NCI-H1417 (cell line): ENCODE measurements at places on chromosomes 3 and 15.

GRCh38 chr15:45635191-45635638, 386 bp downstream of the SQOR start:
- DNase-seq: no peak

DNA sequence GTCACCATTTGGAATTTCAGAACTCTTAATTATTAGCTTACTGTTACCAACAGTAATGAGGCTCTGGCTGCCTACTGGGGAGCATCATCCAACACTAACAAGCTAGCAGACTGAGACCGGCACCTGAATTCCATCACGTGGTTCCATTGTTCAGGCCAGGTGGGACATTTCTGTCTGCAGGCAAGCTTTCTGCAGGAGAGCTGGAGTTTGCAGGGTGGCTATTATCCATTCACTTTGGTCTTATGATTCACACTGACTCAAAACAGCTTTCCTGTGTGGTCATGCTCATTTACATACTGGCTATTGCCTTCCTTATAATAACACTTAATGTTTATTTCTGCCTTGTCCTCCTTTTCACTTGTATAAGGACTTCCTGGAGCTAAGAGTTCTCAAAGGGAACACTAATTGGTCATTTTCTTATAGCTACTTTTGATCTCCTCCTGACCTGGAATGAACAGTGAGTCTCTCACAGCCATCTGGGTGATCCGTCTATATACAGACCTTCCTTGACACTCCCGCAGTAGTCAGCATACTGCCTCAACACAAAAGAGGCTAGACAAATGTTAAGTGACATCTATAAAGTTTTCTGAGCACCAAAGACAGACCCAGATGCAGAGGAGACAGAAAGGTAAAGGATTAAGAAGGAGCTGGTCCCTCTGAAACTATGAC, 695.4 kb downstream of the FHIT start:
- no peak for DNase-seq

- DNase-seq: no peak
Measured at GRCh38 chr3:81760215-81760614, 1.2 kb downstream of the GBE1 start.

DNA sequence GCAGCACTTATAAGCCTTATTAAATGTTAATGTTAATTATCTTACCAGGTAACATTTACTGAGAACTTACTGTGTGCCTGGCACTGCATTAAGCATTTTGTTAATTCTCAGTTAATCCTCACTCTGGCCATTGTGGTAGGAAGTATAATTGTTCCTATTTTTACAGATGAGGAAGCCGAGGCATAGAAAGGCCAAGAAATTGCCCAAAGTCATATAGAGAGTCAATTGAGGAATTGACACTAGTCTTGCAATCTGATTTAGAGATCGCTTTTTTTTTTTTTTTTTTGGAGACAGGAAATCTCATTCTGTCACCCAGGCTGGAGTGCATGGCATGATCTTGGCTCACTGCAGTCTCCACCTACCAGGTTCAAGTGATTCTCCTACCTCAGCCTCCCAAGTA, 132.6 kb upstream of the PROK2 start:
- no peak for DNase-seq

DNA sequence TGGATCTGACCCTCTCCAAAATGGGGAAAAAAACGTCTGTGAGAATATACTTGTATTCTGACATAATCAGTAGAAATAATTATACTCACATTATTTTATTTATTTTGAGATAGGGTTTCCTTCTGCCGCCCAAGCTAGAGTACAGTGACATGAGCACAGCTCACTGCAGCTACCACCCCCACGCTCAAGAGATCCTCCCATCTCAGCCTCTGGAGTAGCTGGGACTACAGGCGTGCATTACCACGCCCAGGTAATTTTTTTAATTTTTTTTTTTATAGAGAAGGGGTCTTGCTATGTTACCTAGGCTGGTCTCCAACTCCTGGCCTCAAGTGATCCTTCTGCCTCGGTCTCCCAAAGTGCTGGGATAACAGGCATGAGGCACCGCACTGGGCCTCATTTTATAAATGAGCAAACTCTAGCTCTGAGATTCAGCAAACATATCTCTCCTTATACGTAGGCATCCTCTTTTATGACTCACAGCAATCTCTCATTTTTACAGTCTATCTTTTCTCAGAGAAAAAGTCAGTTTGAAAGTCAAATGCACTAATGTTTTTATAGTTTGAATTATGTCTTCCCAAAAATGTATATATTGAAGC, 989 bp upstream of the VGLL3 start:
- DNase-seq: no peak

- no peak for DNase-seq
Measured at GRCh38 chr3:129888771-129889170, 4.7 kb downstream of the TMCC1 start.

GRCh38 chr15:79540551-79540950, 108.4 kb downstream of the MINAR1 start:
- DNase-seq: no peak

- no peak for DNase-seq
Measured at GRCh38 chr3:36397841-36398240, 17.5 kb downstream of the STAC start.

- DNase-seq: no peak
Measured at GRCh38 chr3:100521439-100521845, 29.0 kb downstream of the TMEM45A start.

DNA sequence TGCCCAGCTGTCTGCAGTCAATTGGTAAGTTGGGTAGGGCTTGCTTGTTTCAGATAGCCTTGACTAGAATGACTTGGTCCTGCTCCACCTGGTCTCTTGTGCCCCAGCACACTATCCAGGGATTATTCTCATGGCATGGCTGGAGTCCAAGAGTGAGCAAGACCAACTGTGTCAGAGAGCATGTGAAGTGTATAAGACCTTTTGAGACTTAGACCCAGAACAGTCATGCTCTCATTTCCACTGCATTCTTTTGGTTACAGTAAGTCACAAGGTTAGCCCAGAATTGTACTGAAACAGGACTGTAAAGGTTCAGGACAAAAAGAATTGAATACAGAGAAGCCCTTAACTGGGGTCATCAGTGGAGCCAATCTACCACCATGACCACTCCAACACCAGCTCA, 650.8 kb upstream of the ADAMTS9 start:
- no peak for DNase-seq

GRCh38 chr15:71083349-71083748, 31.9 kb upstream of the THSD4 start:
- no peak for DNase-seq

GRCh38 chr3:196883361-196883760, 15.6 kb downstream of the SENP5 start:
- DNase-seq: no peak

DNA sequence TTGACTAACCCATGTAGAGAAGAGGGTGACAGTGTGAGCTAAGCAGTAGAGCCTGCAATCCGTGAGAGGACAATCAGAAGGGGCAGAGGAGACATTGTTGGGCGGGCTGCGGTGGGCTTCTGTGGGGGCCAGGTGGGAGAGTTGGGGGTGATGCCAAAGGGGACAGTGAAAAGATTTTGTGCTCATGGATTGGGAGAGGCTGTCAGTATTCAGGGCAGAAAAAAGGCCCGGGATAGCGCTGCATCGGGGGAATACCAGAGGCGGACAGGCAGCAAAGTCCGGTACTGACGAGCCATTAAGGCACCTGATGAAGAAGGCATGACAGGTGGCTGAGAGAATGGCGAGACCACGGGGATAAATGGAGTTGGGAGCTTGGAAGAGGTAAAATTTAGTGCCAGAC, 1.3 kb upstream of the PXYLP1 start:
- DNase-seq: no peak

GRCh38 chr3:178404961-178405360, 131.3 kb upstream of the KCNMB2 start:
- no peak for DNase-seq

GRCh38 chr3:69403454-69403853, 17.6 kb upstream of the FRMD4B start:
- DNase-seq: peak; percentile 3

DNA sequence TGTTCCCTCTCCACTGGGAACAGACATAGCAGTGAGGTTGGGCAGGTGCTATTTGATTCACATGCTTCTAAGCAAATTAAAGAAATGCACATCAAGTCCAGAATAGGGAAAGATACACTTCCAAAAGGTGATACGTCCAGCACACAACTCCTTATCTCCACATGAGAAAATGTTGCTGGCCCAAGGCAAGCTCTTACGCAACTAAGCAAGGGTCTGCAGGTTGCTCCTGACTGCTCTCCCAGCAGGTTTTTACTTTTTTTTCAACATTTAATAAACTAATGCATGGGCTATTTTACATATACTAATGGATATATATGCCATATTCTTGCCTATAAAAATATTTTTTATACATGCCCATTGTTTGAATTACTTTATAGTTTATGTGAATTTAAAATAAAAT, 818.5 kb upstream of the ROBO1 start:
- DNase-seq: no peak

DNA sequence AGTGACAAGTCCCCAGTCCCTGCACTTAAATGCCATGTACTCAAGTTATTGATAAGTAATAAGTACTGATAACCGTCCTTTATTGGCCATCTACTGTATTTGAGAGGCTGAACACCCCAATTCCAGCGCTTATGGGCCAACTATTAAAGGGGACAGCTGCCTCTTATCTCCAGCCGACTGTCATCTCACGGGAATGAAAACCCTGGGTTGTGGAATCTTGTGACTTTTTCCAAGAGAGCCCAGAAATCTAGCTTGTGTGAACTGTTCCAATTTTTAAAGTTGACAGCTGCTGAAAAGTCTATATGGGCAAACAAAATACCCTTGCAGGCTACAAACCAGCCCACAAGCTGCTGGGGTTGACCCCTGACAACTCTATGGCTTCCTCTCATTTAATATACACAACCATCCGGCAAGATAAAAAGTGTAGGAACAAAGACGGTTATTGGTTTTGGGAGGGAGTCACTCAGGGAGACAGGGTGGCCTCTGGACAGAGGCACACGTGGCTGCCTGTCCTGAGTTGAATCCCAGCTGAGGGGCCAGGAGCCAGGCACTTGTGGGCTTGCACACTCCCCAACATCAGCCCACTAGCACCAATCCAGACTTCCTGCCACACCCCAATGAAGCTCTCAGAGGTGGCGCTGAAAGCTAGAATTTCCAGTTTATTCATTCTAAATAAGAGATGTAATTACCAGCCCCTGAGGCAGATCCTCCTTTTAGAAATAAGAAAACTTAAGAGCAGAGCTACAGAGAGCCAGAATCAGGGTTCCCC, 16.2 kb downstream of the SPSB4 start:
- peak; percentile 12 for DNase-seq

DNA sequence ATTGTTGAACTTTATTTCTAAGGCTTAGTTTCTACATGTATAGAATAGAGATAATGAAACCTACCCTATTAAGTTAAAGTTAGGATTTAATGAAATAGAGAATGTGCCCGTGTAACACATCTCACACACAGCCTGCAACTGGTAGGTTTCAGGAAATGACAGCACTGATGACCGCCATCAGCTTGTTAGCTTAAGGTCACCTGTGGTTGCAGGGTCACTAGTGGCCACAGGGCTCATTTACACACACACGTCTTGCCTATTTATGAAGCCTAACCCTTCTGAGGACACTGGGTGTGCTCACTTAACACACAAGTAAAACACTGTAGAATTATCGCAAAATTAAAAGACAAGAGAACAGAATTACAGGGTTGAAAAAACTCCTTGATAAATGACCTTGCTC, 20.1 kb downstream of the CHRM5 start:
- DNase-seq: no peak

DNA sequence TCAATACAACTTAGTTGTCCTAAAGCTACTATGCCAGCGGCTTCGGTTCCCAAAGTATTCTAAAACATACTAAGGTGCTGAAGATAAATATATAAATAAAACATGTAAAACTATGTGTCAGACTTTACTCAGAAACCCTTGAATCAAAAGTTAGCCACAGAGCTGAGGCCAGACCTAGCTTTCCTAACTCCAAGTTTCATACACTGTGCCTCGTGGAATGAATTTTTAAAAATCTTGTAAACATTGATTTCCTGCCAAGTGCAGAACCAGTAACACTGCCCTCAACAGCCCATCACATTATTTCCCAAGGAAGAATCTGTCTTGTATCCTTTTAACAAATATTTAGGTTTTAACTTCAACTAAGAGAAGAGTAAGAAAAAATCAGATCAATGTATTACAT, 36.4 kb downstream of the TAMM41 start:
- DNase-seq: no peak

- DNase-seq: peak; percentile 18
Measured at GRCh38 chr3:188749010-188749617, 422.7 kb upstream of the TPRG1 start.

GRCh38 chr3:13365390-13366379, 54.4 kb downstream of the NUP210 start:
- DNase-seq: no peak

GRCh38 chr3:178058629-178059028, 477.6 kb upstream of the KCNMB2 start:
- no peak for DNase-seq

- peak; percentile 99 for DNase-seq
Measured at GRCh38 chr3:185401319-185401955, 38.5 kb downstream of the MAP3K13 start.

GRCh38 chr15:101171954-101172353, 79.9 kb downstream of the CHSY1 start:
- no peak for DNase-seq

- no peak for DNase-seq
Measured at GRCh38 chr3:58868097-58868779, 181.6 kb downstream of the CFAP20DC start.

DNA sequence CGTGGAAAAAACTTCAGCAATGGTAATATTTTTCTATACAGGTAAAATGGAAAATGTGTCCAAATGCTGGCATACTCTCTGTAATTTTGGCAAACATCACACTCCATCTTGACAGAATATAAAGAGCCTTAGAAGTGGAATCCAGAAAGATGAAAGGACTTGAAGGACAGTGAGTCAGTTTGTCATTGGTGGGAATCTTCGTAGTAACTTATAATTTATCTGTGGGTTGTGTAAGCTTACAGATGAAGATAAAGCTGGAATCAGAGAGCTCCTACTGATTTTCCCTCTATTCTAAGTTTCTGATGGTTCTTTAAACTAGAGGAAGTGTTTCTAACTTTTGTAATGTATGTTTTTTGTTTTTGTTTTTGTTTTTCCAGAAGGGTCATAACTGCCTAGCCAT, 8.7 kb upstream of the PDZRN3 start:
- DNase-seq: no peak

- DNase-seq: no peak
Measured at GRCh38 chr3:147304756-147305155, 101.6 kb downstream of the ZIC4 start.

DNA sequence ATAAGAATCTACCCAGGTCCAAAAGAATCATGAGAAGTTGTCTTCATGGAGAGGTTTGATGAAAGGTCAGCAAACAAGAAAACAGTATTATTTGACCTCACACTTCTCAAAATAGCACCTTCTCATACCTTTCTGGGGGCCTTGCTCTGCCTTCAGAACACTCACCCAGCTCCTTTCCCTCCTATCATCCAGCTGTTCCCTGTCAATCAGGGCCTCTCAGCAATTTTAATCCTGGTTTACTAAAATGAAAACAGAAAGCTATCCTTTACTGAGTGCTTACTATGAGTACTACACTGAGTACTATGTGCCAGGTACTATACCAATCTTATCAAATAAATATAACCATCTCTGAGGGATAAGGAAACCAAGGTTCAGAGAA, 138.6 kb downstream of the GAP43 start:
- DNase-seq: no peak

- DNase-seq: no peak
Measured at GRCh38 chr3:29919571-29919970, 638.7 kb downstream of the RBMS3 start.

- DNase-seq: no peak
Measured at GRCh38 chr15:83698294-83698693, 44.4 kb downstream of the ADAMTSL3 start.

- peak; percentile 73 for DNase-seq
Measured at GRCh38 chr15:43826508-43827341, at the start of gene WDR76. TSS of gene WDR76 (plus strand) at chr15:43827002. CDS start at chr15:43827033, 31 bp downstream.
